Omental fat pad (tissue), 4 donors: ENCODE measurements at places on chromosomes 7 and 10. TPM values are rescaled to one million over a fixed set of nuclear protein-coding genes. Genes with fewer than 3 reads are reported as not detected.

DNA sequence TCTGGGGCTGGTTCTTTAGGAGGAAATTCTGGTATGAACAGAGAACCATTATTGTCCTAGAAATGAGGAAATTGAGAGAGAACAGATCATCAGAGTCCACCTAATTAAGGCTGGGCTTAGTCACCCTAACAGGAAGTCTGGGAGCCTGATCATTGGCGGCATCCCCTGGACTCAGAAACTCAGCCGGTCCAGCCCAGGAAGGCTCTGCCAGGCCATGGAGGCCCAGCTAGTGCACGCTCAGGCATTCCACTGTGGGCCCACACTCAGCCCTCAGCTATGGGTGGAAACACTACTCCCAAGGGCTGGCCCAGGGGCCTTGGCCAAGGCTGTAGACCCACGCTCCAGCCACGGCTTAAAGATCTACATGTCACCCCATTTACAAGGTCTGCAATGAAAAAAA lies 109.2 kb downstream of the PTPN20 start:
- DNase-seq: no peak

- DNase-seq: no peak
Measured at GRCh38 chr7:87316846-87317552, 28.5 kb upstream of the CROT start.

GRCh38 chr7:27141923-27142579 lies 1.4 kb downstream of the HOXA5 start:
- peak; percentile 20 for DNase-seq

The PPP1R17 gene
- total RNA-seq: not detected

DNA sequence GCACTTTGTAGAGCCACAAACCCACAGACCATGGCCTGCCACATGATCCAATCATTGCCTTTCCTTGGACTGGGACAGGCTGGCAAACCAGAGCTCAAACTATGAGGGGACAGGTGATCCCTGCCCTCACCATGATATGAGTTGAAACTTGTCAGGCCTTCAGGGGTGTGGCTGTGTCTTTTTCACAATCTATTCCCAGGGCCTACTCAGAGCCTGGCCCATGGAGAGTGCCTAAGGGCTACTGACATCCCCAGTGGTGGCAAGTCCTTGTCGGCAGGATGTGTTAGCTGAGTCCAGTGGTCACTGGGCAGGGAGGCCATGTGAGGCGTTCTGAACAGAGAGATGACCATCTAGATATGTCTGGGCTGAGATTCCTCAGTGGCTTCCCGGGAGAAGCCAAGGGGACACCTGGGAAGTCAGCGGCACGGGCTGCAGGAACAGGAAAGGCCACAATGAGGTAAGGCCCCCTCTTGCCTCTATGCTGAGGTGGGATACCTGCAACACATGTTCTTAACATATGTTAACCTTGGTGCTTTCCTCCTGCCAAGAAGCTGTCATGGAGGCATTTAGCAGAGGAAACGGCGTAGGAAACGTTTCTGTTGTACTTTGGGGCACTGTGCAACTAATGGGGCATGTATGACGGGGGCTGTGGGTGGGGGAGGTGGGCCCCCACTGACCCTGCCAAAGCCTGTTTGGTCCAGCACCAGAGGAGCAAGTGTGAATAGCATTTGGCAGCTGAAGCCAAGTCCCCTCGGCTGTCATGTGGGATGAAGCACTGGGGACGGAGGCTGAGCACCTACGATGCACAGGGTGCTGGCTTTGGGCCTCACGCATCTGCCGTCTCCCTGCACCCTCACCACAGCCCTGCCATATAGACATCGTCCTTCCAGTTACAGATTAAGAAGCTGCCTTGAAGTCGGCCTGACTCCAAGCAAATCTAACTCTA lies 384.0 kb downstream of the RPS24 start:
- no peak for DNase-seq

DNA sequence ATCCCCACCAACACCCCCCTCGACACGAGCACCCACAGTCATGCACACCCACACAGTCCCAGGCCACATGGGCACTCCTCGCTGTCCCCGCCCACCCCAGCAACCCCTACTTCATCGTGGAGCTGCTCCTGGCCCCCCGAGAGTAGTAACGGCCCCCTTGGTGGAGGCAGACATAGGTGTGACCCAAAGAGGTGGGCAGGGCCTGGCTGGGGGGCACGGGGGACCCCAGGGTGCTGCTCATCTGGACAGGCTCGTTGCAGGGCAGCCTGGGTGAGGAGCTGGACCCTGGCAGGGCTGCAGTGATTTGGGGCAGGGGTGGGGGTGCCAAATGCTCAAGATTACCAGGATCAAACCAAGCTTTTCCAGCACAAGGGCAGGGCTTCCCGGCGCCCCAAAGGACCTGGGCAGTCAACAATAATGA lies 42.4 kb upstream of the ZMIZ1 start:
- DNase-seq: no peak

The LMTK2 gene
- 11.4 TPM for total RNA-seq

DNA sequence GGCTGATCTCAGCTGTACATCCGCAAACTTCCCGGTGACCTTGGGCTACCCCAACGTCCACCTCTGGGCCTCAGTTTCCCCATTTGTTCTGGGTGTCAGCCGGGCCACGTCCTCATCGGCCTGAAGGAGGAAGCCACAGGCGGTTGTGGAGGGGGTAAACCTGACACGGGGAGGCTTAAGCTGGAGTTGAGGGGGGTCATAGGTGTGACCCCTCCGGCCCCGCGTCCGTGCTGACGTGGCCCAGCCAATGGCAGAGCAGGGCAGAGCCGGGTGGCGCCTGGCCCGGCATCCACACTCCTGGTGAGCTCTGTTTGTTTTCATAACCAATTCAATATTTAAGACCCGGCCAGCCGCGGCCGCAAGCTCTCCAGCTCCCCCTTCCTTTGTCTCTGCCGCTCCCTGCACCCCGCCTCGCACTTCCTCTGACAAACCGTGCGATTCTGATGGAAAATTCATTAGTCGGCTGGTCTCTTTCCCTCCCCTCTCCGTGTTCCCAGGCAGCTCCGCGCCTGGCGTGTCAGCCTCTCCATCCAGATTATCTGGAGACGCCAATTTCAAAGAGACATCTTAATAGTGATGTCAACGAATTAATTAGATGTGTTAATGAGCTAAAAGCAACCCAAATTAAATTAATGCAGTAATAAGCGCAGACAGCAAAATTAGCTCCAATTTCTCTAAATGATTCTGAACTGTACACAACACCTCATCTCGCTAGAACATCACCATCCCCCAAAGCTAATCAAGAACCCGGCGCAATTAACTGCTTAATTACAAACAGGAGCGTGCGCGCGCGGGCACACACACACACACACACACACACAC lies 55.4 kb downstream of the MICALL2 start:
- DNase-seq: no peak

The RPEL1 gene
- not detected for total RNA-seq
